ENCODE measurements at places on chromosomes 13 and 19.

- no peak for DNase-seq
Observed at GRCh38 chr19:7863157-7863970, 10.8 kb downstream of the PRR36 start.

GRCh38 chr13:50596156-50596555 is 247.3 kb downstream of the DLEU7 start:
- no peak for DNase-seq

DNA sequence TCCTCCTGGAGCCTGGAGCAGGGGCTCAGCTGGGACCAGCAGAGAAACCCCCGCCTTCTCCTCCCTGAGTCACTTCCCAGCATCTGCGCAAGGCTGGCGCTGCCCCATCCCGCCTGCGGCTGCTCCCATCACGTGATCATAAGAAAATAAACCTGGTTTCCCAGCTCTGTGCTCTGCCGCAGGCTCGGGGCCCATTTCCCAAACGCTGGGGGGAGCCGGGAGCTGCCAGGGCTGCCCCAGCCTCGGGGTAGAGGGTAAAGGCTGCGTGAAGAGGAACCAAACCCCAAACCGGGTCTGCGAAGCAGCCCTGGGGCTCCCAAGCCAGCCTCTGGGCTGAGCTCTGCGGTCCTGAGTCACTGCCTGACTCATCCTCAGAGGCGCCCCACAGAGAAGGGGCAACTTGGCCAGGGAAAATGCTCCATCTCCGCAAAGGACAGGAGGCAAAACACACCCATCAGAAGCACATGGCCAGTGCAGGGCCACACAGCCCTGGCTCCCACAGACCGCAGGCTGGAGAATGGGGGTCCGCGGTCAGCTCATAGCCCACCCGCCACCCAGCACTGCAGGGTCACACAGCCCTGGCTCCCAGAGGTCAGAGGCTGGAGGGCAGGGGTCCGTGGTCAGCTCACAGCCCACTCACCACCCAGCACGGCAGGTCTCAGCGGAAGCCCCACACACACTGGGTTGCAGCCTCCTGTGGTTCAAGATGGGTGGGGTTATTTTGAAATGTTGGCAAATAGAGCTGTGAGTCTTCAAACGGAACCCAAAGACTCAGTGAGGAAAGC is 67.1 kb downstream of the RASA3 start:
- DNase-seq = peak; percentile 82

GRCh38 chr13:23039266-23039935 is 141.4 kb upstream of the SGCG start:
- DNase-seq = no peak

GRCh38 chr13:65454403-65454802 is 1775.7 kb downstream of the PCDH9 start:
- no peak for DNase-seq

DNA sequence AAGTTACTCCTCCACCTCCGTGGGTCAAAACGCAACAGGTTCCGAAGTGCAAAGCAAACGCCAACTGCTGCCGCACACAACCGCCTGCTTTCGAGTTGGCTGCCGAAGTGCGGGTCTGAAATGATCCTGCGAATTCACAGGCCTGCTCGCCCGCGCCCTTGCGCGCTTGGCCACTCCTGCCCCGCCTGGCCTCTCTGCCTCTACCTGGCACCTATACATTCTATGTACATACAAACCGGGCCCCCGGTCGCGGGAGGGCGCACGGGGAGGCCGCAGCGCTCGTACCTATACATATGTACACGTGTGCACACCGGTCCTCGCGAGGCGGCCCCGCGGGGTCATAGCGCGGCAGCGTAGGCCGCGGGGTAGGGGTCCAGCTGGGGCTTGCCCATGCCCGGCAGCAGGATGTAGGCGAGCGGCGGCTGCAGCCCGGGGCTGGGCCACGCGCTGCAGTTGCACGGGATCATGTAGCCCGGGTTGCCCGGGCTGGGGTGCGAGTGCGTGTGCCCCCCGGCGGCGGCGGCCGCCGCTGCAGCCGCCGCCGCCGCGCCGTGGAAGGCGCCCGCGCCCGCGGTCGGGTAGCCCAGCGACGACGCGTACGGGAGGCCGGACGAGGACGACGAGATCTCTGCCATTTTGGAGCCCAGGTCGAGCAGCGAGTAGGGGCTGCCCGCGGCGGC is 1.3 kb downstream of the SOX21 start:
- DNase-seq = no peak

- peak; percentile 83 for DNase-seq
Observed at GRCh38 chr13:109783815-109784589, 2.4 kb downstream of the IRS2 start.

DNA sequence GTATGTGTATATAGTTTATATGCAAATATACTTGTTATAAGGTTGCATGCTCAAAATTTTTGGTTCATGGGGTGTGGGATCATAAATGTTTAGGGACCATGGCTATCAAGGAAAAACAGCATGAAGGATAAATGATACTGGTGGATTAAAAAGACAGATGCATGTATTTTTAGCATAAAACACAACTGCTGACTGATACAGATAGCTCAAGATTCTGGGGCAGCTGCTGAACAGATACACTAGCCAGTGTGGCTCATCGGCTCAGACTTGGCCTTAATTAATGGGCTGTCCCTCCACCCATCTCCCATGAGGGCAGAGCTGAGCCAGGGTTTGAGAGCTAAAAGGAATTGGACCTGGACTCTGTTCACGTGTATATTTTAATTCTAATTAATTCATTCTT is 11.4 kb downstream of the ALOX5AP start:
- no peak for DNase-seq

DNA sequence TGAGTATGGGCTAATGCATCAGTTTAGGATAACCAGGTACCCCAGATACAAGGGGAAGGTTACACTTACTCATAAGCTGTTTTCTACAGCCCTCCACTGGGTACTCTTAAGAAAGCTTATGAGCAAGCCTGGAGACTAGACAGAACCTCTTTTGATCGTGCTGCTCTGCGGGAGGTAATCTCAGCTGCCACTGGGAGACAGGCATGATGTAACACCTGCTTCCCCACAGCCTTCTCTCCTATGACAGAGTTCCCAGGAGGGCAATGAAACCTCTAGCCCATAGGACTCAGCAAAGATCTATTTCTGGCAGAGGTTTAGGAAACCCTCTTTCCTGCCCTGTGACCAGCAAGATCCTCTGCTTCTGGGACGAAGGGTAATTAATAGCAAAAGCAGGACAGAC is 65.6 kb downstream of the WASF3 start:
- no peak for DNase-seq

DNA sequence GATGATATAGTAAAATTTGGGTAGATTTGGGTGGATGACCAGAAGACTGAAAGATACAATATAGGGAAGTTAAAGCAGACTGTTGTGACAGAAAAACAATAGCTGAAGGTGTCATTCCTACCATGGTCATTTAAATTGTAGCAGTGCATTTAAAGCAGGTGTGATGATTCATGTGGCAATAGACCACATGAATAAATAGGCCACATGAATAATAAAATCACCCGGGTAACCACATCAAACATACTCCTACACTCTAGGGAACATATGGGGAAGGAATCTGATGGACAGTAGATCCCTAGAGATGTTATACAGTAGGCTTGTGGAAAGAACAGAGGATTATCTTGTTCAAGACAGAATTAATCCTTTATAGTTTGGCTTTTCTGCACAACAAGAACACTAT is 392.6 kb downstream of the SLITRK5 start:
- no peak for DNase-seq

DNA sequence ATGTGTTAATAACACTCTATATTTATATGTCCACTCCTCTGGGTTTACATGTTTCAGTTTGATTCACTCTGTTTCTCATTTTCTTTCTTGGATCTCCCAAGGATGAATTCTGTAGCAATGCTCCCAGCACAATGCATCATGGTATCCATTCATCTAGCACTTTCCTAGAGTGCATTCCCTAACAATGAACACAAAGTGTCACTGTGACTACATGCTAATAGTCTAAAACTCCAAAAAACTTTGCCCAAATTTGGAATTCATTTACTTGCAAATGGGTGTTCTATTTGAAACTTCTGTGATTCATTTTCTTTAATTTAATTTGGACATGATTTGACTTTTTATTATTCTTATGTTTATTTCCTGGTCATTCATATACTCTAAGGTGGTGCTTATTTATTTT is 286.3 kb downstream of the POU4F1 start:
- DNase-seq = no peak

- no peak for DNase-seq
Observed at GRCh38 chr19:29871143-29871542, 59.4 kb downstream of the CCNE1 start.

DNA sequence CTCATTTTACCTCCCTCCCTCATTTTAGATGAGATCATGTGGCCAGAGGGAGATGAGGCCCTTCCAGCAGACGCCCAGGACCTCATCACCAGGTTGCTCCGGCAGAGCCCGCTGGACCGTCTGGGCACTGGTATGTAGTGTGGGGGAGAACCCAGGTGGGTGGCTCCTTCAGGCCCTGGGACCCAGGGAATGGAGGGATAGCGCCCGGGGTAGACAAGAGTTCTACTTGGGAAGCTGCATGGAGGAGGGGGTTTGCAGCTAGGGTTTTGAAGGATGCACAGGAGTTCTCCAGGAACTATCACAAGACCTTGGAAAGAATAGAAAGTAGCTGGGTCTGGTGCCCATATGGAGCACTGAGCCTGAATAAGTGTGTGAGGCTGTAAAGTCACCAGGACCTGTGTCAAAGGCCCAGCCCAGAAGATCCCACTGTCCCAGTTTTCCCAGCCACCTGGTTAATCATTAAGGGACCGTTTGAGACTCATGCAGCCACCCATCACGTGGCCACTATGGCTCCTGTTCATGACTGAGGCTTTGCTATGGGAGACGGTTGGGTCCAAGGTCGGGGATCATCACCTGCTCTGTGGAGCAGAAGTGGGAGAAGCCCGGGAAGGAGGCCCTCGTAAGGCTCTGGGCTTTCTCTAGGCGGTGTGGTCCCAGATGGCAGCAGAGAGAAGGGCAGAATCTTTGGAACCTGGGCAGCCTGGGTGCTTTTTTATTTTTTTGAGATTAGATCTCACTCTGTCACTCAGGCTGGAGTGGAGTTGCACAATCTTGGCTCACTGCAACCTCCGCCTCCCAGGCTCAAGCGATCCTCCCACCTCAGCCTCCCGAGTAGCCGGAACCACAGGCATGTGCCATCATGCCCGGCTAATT is 17.0 kb upstream of the PIK3R2 start:
- DNase-seq = no peak

- no peak for DNase-seq
Observed at GRCh38 chr13:74449811-74450524, 315.8 kb upstream of the KLF12 start.

GRCh38 chr19:19185853-19186740 is 5.9 kb downstream of the BORCS8 start:
- no peak for DNase-seq

DNA sequence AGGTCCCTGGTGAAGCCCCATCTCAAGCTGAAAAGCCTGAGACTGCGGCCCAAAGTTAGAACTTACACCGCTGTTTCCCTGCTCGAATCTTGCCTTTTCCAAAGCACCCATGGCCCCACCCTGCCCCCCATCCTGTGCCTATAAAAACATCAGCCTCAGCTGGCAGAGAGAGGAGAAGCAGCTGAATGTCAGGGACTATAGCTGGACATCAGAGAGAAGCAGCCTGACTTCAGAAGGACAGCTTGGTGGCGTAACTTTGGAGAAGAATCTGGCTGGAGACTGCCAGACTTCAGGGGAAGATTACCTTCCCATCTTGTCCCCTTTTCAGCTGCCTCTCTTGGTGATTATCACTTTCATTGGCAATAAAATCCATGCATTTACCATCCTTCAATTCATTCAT is 9.3 kb upstream of the RCBTB2 start:
- no peak for DNase-seq

DNA sequence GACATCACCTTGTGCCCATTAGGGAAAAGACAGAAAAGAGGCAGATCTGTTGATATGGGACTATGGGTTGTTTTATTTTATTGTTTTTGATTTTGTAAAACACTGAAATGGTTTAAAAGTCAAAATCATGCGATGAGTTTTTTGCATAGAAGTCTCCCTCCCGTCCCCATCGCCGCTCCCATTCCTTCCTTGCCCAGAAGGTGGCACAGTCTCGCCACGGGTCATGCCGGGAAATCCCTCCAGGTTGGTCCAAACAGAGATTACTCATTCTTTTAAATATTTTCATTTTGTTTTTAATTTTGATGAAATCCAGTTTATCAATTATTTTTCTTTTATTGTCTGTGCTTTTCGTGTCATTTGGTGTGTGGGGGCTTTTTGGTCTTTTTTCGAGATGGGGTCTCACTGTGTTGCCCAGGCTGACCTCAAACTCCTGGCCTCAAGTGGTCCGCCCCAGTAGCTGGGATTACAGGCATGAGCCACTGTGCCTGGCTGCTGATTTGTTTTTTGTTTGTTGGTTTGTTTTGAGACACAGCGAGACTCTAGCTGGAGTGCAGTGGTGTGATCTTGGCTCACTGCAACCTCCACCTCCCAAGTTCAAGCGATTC is 9.2 kb downstream of the PGPEP1 start:
- peak; percentile 92 for DNase-seq

- DNase-seq = no peak
Observed at GRCh38 chr19:43672061-43672679, 2.2 kb upstream of the PLAUR start.

DNA sequence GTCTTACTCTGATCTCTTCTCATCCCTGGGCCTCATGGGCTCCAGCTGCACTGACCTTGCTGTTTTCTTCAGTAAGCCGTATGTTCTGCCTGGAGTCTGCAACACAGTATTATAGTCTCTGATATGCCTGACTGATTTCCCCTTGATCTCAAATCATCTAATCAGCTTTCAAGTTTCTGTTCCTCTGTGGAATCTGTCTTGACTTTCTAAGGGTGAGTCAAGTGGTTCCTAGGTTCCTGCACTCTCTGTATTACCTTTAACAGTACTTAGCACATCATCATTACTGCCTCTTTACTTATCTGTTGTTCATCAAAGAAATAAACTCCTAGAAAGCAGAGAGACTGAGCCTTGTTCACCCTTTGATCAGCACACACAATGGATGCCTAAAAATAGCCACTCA is 350.7 kb downstream of the LMO7 start:
- DNase-seq = no peak

DNA sequence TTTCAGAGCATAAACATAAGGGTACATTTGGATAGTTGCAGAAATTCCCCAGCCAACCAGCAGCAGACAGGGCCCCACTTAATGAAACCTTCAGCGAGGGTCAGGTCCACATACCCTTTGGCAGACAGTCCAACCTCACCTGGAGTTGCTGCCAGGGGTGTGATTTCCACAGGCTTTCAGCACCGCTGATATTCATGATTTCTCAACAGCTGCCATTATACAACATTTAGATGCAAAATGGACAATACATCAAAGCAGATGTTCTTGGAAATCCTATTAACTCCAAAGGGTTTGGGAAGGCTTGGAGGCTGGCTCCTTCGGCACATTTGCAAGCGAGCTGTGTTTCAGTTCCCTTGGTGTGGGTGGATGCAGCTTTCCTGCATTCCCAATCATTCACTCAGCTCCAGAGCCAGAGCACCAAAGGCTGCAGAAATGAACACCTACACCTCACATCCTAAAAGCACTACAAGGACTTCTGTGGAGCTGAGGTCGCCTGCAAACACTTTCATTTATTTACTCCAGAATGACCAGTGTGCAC is 147.2 kb upstream of the VSTM2B start:
- DNase-seq = peak; percentile 2

- no peak for DNase-seq
Observed at GRCh38 chr13:104389691-104390090, 1323.5 kb upstream of the SLC10A2 start.

GRCh38 chr13:26816881-26817280 is 56.3 kb upstream of the GPR12 start:
- no peak for DNase-seq
